ENCODE measurements at places on chromosomes 4 and X. TPM values are rescaled to one million over a fixed set of nuclear protein-coding genes. Genes with fewer than 3 reads are reported as not detected.

GRCh38 chr4:180058691-180059215 is 2184.4 kb upstream of the TENM3 start:
- peak; percentile 61 for DNase-seq

- no peak for DNase-seq
Measured at GRCh38 chrX:96438803-96439202, 245.8 kb upstream of the DIAPH2 start.

Gene CFI
- 50.8 TPM for total RNA-seq

DNA sequence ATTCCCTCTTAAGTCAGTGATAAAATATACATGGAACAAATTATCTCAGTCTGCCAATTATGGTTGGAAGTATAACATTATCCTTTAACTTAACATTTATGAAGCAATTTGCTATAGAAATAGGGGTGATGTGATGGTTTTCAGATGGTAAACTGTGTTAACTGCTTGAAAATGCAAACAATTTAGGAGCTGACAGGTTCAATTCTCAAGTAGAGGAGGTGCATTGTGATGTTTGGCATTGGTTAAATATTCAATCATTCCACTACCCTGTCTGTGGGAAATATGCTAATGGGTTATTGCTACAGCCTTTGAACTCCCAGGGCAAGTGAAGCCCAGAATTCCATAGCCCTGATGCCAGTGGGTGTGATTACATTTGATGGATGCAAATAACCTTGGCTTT is 243.4 kb upstream of the GK2 start:
- no peak for DNase-seq

Gene ZNF732
- 0.53 TPM for total RNA-seq

GRCh38 chr4:477686-478085 is 21.3 kb downstream of the ZNF721 start:
- DNase-seq = no peak

DNA sequence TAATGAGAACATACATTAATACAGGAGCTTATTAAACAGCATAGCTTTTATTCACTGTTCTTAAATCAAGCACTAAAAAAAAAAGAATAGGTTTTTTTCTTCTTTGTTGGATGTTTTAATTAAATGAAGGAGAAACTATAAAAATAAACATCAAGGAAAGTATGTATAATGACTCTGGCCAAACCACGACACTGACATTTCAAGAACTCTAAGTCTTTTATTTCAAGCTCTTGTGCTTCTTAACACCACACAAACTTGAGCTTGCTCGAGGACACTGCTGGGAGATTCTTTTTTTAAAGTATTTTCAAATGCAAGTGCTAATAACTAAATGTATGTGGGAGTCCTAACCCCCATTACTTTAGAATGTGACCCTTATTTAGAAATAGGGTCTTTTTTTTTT is 204.9 kb upstream of the PPARGC1A start:
- DNase-seq = no peak

Gene ADH1A
- 2.8 TPM for total RNA-seq

Gene ARMCX4
- 34.1 TPM for total RNA-seq

Gene SERTM2
- 0.76 TPM for total RNA-seq

DNA sequence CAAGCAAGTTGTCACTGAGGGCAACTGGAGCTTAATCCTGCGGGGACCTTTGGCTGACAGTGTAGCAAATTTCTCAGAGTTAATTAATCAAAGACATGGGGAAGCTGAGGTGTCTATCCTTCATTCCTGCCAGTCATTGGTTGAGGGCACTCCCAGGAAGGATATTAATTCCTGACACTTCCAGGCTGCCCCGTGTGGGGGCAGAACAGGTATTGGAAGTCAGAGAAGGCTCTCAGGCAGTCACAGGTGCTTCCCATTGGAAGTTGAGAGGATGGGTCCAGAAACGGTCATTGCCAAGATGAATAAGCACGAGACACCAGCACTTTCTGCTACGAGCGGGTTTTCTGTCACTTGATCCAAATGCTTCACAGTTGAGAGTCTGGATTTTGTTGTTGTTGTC is 29.1 kb upstream of the CD38 start:
- no peak for DNase-seq

DNA sequence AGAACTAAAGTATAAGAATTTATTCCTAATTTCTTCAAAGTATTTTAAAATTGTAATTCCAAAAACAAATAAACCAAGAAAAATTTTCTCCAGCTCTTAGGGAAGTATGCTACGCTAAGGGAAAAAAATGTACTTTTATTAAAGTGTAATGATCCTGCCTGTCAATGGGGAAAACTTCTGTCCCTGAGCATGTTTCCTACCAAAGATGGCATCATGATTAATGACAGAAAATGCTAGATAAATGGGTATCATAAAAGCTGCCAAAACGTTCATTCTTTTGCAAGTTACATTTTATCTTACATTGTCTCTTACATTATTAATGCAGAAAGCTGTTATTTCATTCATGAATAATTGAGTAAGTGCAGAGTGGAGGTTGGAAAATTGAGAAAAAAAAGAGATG is 443.4 kb downstream of the TECRL start:
- DNase-seq = no peak

DNA sequence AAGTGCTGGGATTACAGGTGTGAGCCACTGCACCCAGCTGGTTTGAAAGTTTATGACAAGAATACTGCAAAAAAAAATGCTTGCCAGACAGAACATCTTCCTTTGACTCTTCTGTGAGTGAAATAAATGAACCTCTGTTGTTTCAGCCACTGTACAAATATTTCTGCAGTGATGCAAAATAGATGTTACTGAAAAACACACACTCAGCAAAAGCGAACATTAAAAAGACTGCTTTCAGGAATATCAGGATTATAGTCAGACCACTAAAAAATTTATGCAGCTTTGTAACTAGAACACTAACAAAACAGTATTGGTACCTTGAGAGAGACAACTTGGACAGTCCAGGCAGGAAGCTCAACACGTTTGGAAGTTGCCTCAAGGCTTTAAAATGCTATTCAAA is 16.9 kb upstream of the SEPSECS start:
- DNase-seq = no peak

GRCh38 chr4:5051278-5052203 is at the start of gene STK32B:
Gene STK32B (plus strand): TSS chr4:5051480.
- DNase-seq = peak; percentile 78

Gene ATP2B3
- total RNA-seq = 0.09 TPM

DNA sequence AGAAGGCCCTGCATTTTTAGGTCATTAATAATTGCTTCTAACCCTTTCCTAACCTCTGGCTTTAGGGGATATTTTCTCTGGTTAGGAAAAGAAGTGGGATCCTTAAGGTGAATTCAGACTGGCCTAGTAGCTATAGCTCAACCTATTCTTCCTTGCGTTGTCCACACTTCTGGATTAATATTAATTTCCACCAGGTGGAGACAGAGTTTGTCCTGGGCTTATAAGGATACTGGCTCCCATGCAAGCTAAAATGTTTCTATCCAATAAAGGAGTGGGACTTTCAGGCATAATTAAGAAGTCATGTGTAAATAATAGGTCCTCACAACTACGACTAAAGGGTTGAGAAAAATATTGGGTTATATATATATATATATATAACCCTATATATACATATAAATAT is 860.0 kb upstream of the POU3F4 start:
- DNase-seq = no peak

Gene GIMD1
- not detected for total RNA-seq

DNA sequence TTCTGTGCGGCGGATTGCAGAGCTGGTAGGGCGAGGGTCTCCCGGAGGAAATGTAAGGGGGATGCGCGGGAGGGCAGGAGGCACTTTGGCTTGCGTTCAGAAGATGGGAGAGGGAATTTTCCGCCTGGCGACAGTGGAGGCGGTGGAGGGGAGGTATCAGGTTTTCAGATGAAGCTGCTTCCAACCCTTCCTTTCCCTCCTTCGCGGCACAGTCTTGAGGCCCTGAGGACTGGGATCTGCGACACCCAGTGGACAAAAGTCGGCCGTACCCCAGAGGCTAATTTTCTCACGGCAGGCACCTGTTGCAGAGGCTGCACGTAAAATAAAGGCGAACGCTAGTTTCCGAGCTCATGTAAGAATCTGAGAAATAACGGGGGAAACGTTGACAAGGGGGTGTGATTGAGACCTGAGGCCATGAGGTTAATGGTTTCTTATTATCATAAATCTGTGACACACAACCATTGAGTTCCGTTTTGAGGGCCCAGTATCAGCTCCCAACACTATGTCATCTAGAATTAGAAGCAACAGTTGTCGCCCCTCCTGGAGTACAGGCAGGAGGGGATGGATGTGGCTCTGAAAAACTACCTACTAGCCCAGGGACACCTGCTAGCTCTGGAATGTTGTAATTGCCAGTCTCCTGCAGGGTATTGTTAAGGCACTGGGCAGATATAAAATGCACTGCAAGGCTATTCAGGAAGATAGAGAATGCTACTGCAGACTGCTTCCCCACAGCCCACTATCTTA is 1.1 kb downstream of the ZCCHC18 start:
- peak; percentile 64 for DNase-seq

DNA sequence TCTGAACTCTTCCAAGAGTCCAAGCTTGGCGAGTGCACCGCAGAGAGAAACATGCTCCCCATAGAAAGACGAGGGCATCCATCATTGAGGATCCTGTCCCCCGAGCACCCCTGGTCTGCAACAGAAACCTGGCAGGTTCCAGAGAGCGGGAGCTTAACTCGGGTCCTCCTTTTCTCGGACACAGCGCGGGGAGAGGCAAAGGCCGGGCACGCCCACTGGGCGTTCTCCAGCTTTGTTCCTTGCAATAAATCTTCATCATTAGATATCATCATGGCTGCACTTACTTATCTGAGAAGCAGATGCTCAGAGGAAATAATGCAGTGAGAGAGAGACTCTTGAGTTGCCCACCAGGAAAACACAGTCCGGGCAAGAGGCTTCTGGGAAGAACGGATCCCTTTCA is 90.1 kb upstream of the PSAPL1 start:
- no peak for DNase-seq

DNA sequence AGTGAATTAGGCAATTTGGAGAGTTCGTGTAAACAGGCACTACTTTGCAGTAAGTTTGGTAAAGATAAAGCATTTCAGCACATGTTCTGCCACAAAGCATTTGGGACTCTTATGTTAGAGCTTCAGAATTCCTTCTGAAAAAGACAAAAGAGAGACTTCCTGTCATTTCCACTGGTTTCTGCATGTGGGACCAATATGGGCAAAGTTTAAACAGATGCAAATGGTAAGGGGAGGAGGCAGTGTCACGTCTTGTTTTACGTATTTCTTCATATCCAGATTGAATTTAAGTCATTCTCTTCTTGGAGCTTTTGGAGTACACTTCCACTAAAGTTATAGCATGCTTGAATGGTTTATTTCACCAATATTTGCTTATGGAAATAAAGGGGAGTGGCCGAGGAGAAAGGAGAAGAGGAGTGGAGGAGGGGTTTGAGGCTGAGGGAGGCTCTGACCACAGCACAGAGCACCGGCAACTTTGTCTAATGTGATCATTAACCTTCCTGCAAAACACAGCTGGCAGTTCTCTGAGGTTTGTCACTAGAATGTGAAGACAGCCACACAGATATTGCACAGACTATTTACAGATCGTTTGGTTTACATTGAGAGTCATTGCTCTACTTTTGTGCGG is at the start of gene APELA:
TSS of gene APELA (plus strand) at position 479 of the 625 bp plus-strand sequence. CDS start 154 bp downstream, outside the sequence.
- no peak for DNase-seq

DNA sequence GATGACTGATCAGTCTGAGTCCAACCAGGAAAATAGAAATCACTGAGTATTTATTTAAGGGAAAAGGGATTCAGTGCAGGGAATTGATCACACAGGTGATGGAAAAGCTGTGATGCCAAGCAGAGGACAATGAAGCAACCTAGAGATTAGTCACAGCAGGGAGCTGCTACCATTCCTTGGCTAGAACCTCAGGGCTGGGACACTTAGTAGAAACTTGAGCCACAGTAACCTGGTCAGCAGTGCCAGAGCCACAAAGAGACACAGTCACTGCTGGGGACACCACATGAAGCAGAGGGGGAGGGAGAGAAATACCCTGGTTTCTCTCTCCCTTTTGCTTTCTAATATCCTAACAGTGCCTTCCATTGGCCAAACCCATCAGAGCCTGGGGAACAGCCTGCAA is 38.7 kb downstream of the RTL9 start:
- no peak for DNase-seq

Gene VEGFC
- total RNA-seq = 17.0 TPM

DNA sequence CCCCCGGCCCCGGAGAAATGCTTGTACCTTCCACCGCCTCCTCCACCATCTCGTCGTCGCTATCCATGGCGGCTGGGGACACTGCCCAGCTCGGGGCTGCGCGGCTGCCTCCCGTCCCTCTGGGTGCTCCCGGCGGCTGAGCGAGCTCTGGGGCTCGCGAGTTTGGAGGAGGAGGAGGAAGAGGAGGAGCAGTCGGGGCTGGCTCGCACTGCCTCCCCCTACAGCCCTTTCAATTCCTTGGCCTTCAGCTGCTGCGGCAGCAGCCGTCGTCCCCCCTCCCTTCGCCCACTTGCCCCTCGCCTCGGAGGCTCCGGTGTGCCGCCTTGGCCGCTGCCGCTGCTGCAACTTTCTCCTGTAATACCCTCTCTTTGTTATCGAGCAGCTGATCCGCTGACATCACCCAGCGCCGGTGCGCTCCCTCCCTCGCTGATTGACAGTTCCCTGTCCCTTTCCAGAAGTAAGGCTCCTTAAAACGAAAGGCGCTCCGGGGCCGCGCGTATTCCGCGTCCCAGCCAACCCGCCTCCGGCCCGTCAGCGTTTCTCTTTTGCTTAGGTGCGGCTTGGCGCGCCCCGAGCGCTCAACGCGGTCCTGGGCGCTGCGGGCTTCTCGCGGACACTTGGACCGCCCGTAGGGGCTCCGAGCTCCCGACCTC is at the start of gene SETD7:
TSS of gene SETD7 (minus strand) at position 149 of the 653 bp plus-strand sequence. CDS start at position 67, 82 bp downstream.
- peak; percentile 88 for DNase-seq

Gene TMEM144
- 11.9 TPM for total RNA-seq

DNA sequence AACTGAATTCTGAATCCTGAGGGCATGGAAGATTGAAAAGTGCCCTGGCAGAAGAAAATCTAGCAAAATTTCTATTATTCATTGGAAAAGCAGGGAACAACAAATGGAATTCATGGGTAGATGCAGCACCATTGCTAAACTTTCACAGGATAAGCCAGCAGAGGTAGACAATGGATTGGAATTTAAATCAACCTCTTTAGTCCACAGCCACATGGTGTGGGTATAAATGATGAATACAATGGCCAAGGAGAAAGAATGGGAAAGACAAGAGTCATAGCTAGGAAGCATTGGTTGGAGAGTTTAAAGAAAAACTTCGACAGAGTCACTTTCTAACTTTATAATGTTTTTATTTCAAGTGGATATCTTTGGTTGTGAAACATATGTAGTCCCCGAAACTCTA is 332.8 kb upstream of the PUDP start:
- no peak for DNase-seq

Data from sciatic nerve (tissue), 2 donors.